GM23248 (cell line): ENCODE measurements at places on chromosomes 16 and 17. TPM values are rescaled to one million over a fixed set of nuclear protein-coding genes. Genes with fewer than 3 reads are reported as not detected.

GRCh38 chr17:50396261-50397110, 837 bp downstream of the LRRC59 start:
- no peaks in the 10 kb centered on the region for H3K27me3 ChIP-seq
- peak overlapping the region; percentile 96 for H3K4me3 ChIP-seq
- DNase-seq: peak; percentile 90
- peaks cover 35% of the 10 kb centered on the region for H3K36me3 ChIP-seq
- peak overlapping the region; percentile 96 for H3K27ac ChIP-seq

The NECAB2 gene
- polyA plus RNA-seq: 0.62 and 1.2 TPM in 2 replicates

- no peak overlapping the region for H3K4me3 ChIP-seq
- H3K27me3 ChIP-seq: no peaks in the 10 kb centered on the region
- H3K4me1 ChIP-seq: no peaks in the 10 kb centered on the region
Observed at GRCh38 chr17:81160306-81160705, 5.0 kb upstream of the PVALEF start.

DNA sequence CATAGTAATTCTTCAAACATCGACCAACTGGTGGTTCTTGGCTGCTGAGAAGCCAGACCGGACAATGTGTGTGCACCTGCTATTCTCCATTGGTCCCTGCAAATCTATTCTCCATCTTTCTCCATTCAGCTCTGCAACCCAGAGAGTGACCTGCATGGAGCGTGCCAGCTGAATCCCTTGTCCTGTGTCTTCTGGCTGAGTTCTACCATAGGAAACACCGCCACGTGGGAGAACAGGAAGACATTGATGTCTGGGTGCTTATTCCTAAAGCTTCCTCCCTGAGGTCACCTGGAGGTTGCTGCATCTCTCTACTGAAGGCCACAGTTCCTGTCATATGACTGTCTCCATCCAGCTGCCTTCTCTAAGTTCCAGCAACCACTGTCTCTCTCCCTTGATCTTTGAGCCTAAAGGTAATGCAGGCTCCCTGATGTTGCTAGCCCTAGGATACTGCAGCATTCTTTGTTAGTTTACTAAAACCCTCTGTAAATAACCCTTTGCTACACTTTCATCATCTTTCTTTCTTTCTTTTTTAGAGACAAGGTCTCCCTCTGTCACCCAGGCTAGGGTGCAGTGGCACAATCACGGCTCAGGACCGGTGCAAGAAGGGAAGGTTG, 10.6 kb upstream of the SMG1 start:
- H3K4me1 ChIP-seq: peaks cover 16% of the 10 kb centered on the region
- DNase-seq: no peak
- no peaks in the 10 kb centered on the region for H3K36me3 ChIP-seq
- H3K27ac ChIP-seq: no peak overlapping the region
- no peaks in the 10 kb centered on the region for H3K27me3 ChIP-seq
